Pancreas (tissue), 10 donors: ENCODE measurements at places on chromosomes 16 and 17. TPM values are rescaled to one million over a fixed set of nuclear protein-coding genes. Genes with fewer than 3 reads are reported as not detected.

Gene ZNF652
- 16.8 TPM for total RNA-seq

Gene KRTAP4-7
- not detected for total RNA-seq

DNA sequence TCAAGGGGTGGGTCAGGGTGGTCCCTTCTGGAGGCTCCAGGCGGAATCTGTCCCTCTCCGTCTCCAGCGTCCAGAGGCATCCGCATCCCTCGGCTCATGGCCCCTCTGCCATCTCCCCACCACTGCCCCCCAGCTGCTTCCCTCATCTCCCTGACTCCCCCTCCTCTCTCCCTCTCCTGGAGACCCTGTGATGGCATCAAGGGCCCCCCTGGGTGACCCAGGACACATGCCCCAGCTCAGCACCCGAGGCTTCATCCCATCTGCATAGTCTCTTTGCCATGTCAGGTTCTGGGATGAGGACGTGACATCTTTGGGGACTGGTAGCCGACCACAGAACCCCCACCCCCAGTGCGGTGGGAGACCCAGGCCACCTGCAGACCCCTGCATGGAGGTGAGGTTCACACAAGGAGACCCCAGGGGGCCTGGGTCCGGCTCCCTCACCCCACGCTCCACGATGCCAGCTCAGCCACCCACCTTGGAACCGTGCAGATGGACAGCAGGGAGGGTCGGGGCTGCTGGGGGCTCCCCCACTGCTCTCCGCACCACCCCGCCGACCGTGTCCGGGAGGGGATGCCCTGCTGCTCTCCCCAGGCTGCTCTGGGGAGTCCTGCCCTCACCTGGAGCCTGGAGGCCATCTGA, 3.8 kb downstream of the SECTM1 start:
- no peak for DNase-seq

DNA sequence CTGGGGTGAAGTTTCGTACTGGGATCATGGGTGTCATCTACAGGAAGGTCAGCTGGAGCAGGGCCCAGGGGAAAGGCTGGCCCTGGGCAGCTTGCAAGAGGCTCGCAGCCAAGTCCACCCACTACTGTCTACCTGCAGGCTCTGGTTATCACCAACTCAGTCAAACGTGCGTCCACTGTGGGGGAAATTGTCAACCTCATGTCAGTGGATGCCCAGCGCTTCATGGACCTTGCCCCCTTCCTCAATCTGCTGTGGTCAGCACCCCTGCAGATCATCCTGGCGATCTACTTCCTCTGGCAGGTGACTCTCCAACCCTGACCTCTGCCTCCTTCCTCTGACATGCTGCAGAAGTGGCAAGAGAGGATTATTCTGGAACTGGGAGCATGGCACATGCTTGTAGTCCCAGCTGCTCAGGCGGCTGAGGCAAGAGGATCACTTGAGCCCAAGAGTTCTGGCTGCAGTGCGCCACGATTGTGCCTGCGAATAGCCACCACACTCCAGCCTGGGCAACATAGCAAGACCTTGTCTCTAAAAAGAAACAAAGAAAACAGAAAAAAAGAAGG, 29.2 kb downstream of the ABCC3 start:
- no peak for DNase-seq

Gene MAF
- total RNA-seq: 17.0 TPM
